ENCODE measurements at places on chromosomes 5 and 9.

DNA sequence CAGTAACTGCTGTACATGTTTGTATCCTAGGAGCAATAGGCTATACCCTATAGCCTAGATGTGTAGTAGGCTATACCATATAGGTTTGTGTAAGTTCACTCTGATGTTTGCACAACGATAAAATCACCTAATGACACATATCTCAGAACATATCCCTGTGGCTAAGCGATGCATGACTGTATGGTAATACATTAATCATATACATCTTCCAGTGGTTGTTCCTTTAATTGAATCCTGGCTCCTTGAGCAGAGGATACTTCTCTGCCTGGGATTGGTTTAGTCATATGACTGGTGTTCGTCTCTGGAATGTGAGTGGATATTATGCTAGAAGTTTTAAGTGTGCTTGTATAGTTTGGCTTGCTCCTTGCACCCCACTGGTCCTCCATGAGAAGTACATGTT, 425.8 kb downstream of the MAN2A1 start:
- no peak for DNase-seq

DNA sequence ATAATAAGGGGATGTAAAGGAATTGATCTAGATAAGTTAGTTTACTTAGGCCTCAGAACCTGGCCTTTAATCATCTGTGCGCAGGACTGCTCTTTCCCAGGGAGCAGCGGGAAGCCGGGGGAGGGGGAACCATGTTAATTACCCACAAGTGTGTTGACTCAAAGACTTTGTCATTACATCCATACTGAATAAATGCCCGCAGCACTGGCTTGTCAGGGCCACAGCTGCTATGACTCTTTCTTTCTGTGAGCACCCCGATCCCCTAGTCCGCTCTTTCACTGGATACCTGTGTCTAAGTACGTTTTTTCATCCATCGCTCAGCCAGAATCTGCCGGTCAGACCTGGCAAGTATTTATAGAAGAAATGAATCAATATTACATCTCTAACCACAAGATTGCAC, 249.3 kb upstream of the DMRT1 start:
- DNase-seq, result no peak

GRCh38 chr9:15369238-15369637, 53.4 kb upstream of the SNAPC3 start:
- no peak for DNase-seq

DNA sequence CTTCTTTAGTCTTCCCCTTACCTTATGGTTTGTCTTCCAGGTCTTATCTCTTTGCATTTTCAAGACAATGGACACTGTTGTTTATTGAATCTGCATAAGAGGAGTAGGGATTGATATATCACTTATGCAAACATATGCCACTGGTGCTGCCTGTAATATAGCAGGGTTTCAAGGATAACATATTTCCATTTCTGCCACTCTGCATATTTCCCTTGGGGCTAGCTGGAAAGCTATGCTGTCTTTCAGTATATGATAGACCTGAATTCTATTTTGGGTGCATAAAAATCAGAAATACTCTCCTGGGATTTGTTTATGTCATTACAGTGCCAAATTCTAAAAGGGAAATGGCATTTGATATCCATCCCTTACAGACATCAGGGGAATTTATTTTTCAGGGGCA, 400.2 kb downstream of the TLR4 start:
- no peak for DNase-seq

GRCh38 chr5:378301-378891, 56.9 kb downstream of the AHRR start:
- peak; percentile 48 for DNase-seq

- no peak for DNase-seq
These were observed 25.1 kb downstream of the FGF18 start for GRCh38 chr5:171444582-171444981.

DNA sequence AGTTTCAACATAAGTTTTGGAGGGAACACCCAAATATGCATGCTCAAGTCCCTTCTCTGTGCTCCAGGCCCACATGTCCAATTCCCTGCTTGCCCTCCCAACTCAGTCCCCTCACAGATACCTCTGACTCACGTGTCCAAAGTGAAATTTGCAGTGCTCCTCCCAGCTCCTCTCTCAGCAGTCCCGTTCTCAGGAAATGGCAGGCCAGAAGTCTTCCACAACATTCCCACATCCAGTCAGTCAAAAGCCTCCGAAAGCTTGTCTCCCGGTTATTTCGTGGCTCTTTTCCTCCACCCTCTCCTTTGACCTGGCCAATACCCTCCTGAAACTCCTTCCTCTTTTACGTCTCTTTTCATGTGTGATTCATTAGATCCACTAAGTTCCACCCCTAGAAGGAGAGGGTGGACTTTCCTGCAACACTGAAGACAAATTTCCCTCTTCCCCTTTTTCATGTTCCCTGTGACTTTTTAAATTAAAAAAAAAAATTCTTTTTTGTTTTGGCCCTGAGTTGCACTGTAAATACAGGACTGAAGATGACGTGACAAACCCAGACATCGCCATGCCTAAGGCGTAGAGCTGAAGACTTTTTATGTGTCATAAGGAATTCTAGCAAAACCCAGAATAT, 12.8 kb upstream of the MGAT1 start:
- DNase-seq, result no peak

- DNase-seq, result no peak
These were observed 124.3 kb upstream of the NR3C1 start for GRCh38 chr5:143527808-143528207.

DNA sequence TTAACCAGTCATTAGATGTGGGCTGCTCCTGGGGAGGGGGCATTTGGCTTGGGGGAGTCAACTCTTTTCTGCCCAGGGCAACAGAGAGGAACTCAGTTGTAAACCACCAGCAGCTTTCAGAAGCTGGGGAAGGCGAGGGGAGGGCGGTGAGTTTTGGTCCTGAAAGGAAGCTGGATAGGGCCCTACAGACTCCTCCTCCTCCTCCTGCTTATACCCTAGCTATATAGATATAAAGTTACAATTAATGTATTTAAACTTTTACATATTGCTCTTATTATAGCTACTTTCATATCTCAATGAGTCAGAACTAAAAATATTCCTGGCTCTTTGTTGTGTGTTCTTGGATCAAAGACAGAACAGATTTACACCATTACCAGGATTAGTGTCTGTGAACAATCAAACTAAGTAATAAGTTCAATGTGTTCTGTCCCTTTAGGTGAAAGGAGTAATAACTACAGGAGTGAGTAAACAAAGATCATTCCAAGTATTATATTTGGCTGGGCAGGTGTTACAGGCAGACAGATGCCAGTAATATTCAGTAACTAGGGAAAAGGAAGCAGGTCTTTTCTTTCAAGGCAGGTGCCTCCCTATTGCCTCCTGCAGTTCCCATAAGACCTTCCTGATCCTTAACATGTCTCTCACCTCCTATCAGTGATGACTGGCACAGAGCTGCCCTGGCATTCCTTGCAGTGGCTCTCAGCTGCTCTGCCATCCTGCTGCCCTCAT, 20.5 kb upstream of the VPS13A start:
- no peak for DNase-seq

- peak; percentile 42 for DNase-seq
These were observed 739.0 kb downstream of the DTWD2 start for GRCh38 chr5:118249386-118249785.

DNA sequence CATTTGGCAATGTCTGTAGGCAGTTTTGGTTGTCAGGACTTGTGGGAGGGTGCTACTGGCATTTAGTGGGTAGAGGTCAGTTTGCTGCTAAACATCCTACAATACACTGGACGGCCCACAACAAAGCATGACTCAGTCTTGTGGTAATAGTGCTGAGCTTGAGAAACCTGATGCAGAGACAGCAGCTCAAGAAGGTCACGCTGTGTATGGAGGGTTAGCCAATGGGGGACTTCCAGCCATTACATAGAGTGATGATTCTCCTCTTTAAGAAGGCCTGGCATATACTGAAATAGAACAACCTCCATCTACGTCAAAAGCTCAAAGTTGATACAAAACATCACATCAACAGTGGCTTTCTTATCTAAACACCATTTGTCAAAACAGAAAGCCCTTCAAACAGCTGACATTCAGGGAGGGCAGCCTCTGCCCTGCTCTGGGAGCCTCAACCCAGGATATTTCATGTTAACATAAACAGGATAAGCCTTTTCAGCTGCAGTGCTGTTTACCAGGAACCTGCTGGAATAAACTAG, 143.0 kb downstream of the GPBP1 start:
- no peak for DNase-seq

- no peak for DNase-seq
These were observed 585.2 kb downstream of the RAB3C start for GRCh38 chr5:59168067-59168466.

GRCh38 chr5:138752951-138753793, at the start of gene CTNNA1:
Gene CTNNA1 (plus strand): TSS chr5:138753425. CDS start chr5:138781925, 28,500 bp downstream.
- DNase-seq, result no peak
